ENCODE measurements at places on chromosomes 3 and 15.

DNA sequence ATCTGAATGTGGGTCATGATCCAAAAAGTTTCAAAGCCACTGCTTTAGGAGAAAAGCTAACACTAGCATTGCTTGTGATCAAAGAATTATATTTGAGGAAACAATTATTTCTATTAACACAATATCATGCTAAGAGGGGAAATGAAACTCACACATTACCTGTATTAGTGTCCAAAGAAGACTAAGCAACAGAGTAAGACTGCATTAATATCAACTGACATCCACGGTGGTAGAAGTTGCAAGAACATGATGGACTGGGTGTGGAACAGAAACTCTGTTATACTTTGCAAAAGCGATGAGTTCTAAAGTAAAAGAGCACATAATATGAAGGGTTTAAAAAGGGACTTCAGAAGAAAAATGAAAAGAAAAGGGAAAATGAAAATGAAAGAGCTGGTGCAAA is 648.3 kb upstream of the NECTIN3 start:
- H3K4me3 ChIP-seq, result no peak overlapping the region
- DNase-seq, result no peak
- no peaks in the 10 kb centered on the region for H3K36me3 ChIP-seq
- H3K27me3 ChIP-seq, result no peaks in the 10 kb centered on the region
- H3K27ac ChIP-seq, result no peak overlapping the region
- peaks cover 5% of the 10 kb centered on the region for H3K4me1 ChIP-seq

DNA sequence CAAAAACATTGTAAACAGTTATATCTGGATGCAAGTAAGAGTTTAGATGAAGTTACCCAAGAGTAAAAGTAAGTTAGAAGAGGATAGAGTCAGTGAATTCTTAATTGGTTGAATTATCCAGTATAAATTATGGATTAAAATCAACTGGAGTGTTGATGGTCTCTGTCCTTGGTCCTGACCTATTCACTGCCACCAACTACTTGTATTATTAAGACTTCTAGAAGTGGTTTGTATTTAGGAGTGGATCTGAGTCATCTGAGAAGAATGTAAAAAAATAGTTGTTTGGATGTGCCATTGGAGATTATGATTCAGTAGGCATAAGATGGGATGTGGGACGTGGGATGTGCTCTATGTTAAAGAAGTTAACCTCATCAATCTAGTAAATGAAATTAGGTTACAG is 86.4 kb downstream of the SYNPR start:
- no peaks in the 10 kb centered on the region for H3K27me3 ChIP-seq
- no peak overlapping the region for H3K4me3 ChIP-seq
- DNase-seq, result no peak
- H3K36me3 ChIP-seq, result no peaks in the 10 kb centered on the region
- no peak overlapping the region for H3K27ac ChIP-seq

DNA sequence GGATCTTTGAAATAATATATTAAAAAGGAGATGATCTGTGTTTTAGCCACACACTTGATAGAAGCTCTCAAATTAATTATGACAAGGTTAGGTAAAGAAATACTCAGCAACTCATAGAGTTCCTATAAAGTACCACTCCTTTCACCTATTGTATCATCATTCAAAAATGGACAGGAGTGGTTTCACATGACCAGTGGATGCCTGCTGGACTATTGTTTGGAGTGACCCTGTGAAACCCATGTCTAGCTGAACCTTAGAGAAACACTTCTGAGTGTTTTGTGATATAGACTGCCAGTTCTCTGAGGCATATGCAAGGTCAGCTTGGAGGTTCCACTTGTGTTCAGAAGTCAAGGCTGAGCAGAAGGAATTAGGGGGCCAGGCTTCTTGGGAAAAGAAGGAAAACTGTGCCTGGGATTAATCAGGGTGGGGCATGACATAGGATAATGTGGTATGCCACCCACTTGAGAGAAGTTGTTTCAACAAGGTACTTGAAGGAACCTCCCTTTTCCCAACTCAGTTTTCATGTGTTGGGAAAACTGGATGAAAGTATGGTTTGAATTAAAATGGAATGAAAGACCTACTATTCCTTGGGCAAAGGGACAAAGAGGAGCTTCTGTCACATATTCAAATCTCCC is 15.4 kb downstream of the PARP14 start:
- no peaks in the 10 kb centered on the region for H3K4me1 ChIP-seq
- no peak overlapping the region for H3K27ac ChIP-seq
- no peak overlapping the region for H3K4me3 ChIP-seq

GRCh38 chr15:56794553-56795329 is 61.4 kb upstream of the ZNF280D start:
- no peak overlapping the region for H3K4me3 ChIP-seq
- no peak overlapping the region for H3K27ac ChIP-seq
- H3K27me3 ChIP-seq, result no peaks in the 10 kb centered on the region
- no peaks in the 10 kb centered on the region for H3K4me1 ChIP-seq

DNA sequence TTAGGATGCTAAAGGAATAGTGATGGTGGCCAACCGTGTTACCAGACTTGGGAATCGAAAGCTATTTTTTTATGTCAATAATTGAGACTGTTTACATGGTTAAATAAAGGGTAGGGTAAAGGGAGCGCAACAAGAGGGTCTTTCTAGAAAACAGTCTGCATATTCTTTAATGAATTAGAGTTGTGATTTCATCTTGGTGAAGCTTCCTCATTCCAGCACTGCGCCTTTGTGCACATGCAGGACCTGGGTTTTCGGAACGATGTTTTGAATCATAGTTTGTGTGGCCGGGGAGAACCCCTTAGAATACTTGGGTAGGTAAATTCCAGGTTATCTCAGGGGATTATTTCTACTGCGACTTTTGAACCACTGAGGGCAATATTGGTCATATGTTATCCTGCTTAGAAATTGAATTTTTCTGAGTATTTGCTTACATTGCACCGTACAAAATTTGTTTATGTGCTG is 1.3 kb downstream of the PIK3CA start:
- peak overlapping the region; percentile 84 for H3K27ac ChIP-seq
- H3K36me3 ChIP-seq, result no peaks in the 10 kb centered on the region
- H3K4me3 ChIP-seq, result peak overlapping the region; percentile 88
- peaks cover 29% of the 10 kb centered on the region for H3K4me1 ChIP-seq
- no peaks in the 10 kb centered on the region for H3K27me3 ChIP-seq
- DNase-seq, result no peak

DNA sequence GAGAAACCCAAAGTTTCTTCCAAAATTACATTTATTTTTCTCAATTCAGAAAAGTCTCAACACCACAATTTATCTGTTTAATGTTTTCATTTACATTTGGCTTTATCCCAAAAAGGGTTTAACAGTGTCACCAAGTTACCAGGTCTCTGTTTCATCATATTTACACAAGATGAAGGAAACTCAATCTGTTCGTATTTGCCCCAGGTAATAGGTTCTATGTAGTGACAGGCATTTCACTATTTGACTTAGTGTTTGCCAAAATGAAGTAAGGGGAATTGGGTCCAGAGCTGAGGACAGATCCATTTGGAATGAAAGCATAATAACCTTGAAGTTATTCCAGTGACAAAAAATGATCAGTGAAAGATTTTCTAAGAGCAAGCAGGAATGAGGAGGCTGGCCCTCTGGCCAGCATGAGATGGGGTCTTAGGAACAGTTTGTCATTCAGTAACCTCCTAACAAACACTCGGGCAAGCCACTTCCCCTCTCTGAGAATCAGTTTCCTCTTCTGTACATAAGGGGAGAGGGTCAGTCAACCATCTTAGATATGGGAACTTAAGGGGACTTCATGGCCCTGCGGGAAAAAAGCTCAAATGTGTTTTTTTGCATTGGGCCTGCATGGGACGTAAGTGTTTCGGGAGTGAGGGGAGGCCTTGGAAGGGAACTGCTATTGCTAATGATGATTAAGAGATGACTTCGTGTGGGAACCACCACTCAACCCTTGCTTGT is 31.8 kb downstream of the UMPS start:
- no peaks in the 10 kb centered on the region for H3K27me3 ChIP-seq
- peaks cover 40% of the 10 kb centered on the region for H3K4me1 ChIP-seq
- no peak for DNase-seq
- peaks cover 43% of the 10 kb centered on the region for H3K36me3 ChIP-seq
- H3K4me3 ChIP-seq, result no peak overlapping the region

DNA sequence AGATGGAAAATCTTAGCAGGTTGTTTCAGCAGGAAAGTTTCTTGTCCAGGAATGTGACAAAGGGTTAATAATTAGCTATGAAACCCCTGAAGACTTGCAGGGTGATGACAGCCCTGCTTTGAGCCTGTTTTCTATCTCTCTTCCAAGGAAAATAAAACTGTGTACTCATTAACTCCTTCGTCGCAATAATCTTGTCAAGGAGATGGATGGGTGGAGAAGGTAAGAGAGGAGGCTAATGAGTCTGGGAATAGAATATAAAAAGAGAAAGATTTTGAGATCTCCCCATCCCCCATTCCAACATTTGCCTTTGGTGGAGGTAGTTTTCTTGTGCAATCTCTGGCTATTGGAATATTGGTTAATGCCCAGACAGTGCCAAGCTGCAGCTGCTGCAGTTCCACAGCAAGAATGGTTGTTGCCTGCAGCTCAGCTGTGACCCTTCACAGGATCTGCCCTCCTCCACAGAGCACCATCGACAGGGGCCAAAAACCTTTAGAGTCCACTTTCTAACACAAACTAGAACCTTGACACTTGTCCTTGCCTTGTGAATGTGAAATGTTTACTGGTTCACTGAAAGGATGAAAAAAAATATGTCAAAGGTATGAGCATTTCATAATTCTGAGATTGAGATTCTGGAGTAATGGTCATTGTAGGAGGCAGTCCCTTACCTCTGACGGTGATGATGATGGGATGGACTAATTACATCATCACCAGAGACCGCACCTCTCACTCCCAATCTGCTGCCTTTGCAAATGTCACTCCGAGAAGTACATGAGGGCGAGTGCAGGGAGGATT is 4.2 kb upstream of the LRIG1 start:
- no peak for DNase-seq
- no peaks in the 10 kb centered on the region for H3K36me3 ChIP-seq
- H3K4me1 ChIP-seq, result peaks cover 39% of the 10 kb centered on the region
- H3K4me3 ChIP-seq, result no peak overlapping the region

DNA sequence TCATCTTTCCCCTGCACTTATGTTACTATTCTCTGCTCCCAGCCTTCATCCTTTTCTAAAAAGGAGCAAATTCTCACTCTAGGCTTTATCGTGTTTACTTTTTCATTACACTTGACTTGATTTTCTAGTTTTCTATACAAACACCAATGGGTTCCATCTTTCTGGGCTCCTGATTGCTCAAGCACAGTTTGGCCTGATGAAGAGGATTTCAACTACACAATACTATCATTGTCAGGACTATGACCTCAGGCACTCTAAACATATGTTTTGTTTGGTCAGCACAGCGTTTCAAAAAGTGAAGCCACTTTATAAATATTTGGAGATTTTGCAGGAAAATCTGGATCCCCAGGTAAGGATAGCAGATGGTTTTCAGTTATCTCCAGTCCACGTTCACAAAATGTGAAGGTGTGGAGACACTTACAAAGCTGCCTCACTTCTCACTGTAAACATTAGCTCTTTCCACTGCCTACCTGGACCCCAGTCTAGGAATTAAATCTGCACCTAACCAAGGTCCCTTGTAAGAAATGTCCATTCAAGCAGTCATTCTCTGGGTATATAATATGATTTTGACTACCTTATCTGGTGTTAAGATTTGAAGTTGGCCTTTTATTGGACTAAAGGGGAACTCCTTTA is 86.2 kb downstream of the TGFBR2 start:
- no peak for DNase-seq
- peaks cover 73% of the 10 kb centered on the region for H3K4me1 ChIP-seq
- H3K4me3 ChIP-seq, result no peak overlapping the region
- peaks cover 41% of the 10 kb centered on the region for H3K36me3 ChIP-seq

GRCh38 chr3:188119846-188120245 is 34.1 kb upstream of the LPP start:
- no peak overlapping the region for H3K4me3 ChIP-seq
- H3K27me3 ChIP-seq, result no peaks in the 10 kb centered on the region
- DNase-seq, result no peak
- peak overlapping the region; percentile 80 for H3K27ac ChIP-seq
- H3K4me1 ChIP-seq, result peaks cover 31% of the 10 kb centered on the region

DNA sequence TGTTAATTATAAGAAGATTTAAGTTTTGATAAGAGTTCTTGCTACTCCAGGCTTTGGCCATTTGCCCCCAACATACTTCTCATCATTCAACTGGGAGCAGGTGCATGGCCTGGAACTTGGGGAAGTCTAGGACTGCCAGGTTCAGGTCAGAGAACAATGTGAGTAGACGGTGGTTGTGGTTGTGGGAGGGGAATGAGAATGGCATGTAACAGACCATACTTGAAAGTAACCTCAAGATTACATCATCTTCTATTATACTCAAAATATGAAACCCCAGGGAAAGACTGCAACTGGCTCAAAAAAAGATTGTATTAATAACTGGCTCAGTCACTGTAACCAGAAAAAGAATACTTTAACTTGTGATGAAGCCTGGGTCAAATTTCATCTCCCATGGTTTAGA is 364.9 kb upstream of the DPPA4 start:
- H3K4me3 ChIP-seq, result no peak overlapping the region
- no peaks in the 10 kb centered on the region for H3K4me1 ChIP-seq
- no peak for DNase-seq
- H3K27me3 ChIP-seq, result no peaks in the 10 kb centered on the region

- no peak overlapping the region for H3K27ac ChIP-seq
- peaks cover 4% of the 10 kb centered on the region for H3K36me3 ChIP-seq
- DNase-seq, result no peak
- H3K27me3 ChIP-seq, result no peaks in the 10 kb centered on the region
These were observed 194.4 kb downstream of the ARRDC4 start for GRCh38 chr15:98154863-98155262.

- no peaks in the 10 kb centered on the region for H3K4me1 ChIP-seq
- no peak for DNase-seq
- no peaks in the 10 kb centered on the region for H3K36me3 ChIP-seq
- no peak overlapping the region for H3K27ac ChIP-seq
These were observed 47.6 kb downstream of the TXNRD3 start for GRCh38 chr3:126607214-126607908.

- peak overlapping the region; percentile 87 for H3K27ac ChIP-seq
- peak; percentile 38 for DNase-seq
- H3K27me3 ChIP-seq, result peaks cover 6% of the 10 kb centered on the region
- H3K36me3 ChIP-seq, result peaks cover 2% of the 10 kb centered on the region
- peaks cover 9% of the 10 kb centered on the region for H3K4me1 ChIP-seq
These were observed 778 bp upstream of the AP4E1 start for GRCh38 chr15:50907601-50908208.

GRCh38 chr15:91752081-91752785 is 101.3 kb upstream of the SLCO3A1 start:
- H3K4me1 ChIP-seq, result peaks cover 6% of the 10 kb centered on the region
- no peak overlapping the region for H3K4me3 ChIP-seq
- peaks cover 4% of the 10 kb centered on the region for H3K27me3 ChIP-seq
- no peak overlapping the region for H3K27ac ChIP-seq
- no peak for DNase-seq

GRCh38 chr3:193640165-193640715 is 47.2 kb downstream of the OPA1 start:
- no peak overlapping the region for H3K4me3 ChIP-seq
- H3K27me3 ChIP-seq, result no peaks in the 10 kb centered on the region
- no peak for DNase-seq

GRCh38 chr3:46463120-46463867 is 1.4 kb downstream of the LTF start:
- DNase-seq, result no peak
- H3K4me3 ChIP-seq, result no peak overlapping the region
- H3K27ac ChIP-seq, result no peak overlapping the region
